ENCODE measurements at places on chromosomes 2 and 18.
A peak's percentile ranks its signal among the peaks of the same experiment; 100 is the strongest.

DNA sequence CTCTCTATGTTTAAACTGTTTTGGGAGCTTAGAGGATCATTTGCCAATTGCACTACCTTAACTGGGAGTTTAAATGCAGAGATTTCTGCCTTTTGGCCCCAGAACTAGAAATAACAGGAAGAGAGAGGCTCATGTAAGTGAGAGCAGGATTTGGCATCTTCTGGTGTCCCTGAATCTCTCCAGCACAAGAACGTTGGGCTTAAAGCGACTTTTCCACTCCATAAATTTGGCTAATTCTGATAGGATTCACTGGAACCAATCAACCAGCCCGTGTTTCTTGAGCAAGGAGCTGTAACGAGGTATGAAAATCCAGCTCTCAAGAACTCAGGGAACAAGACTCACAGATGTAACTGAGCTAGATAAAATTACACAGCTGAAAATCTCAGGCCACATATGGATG lies 181.0 kb downstream of the C1D start:
- no peak for DNase-seq

DNA sequence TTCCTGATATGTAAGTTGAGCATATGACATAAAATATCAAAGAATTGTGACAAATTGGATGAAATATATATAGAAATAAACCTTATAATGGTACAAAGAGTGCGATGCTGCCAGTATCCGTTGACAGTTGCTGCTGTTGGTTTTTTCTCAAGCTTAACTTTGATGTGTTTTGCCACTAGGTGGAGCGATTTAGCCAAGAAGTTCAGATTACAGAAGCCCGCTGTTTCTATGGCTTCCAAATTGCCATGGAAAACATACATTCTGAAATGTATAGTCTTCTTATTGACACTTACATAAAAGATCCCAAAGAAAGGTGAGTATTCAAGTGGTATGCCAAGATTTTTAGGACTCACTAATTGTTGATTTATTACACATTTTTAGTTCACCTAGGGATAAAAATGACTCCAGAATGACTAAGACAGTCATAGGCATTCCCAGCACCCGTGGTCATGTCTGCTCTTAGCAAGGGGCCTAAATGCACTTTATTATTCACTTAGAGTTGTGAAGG lies 2.1 kb downstream of the RRM2 start:
- peak; percentile 45 for DNase-seq

- no peak for DNase-seq
Measured at GRCh38 chr2:140308706-140309105, 1528.5 kb upstream of the NXPH2 start.

DNA sequence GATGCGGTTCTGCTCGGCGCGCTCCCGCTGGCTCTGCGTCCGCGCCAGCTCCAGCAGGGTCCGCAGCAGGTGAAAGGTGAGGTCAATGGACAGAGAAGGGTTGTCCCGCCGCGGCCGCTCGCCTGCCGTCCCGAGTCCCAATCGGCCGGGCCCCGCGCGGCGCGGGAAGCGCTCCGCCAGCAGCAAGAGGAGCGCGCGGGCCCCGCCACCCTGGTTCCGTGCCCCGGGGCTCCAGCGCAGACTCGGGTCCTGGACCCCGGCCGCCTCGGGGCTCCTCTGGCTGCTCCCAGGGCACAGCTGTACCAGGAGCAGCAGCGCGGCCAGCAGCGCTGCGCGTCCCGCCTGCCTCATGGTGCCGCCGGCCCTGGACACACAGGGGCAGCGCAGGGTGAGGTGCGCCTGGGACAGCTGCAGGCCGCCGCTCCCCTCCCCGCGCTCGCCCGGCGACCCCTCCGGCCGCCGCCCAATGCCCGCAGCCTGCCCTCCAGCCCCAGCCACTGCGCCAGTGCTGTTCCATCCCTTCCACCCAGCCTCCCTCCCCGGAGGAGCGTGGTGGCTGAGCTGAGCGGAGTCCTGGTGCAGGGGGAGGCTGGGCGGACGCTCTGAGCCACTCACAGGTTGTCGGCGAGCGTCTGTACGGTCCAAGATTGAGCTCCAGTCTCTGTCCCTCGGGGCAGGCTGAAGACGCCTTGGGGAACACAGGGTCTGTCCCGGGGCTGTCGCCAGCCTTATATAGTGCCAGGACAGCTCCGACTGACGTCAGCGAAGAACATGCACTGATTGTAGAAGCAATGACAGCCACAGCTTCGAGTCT lies 493 bp downstream of the UCN start:
- DNase-seq = no peak

- peak; percentile 55 for DNase-seq
Measured at GRCh38 chr2:219057709-219058540, 2.8 kb downstream of the IHH start.

DNA sequence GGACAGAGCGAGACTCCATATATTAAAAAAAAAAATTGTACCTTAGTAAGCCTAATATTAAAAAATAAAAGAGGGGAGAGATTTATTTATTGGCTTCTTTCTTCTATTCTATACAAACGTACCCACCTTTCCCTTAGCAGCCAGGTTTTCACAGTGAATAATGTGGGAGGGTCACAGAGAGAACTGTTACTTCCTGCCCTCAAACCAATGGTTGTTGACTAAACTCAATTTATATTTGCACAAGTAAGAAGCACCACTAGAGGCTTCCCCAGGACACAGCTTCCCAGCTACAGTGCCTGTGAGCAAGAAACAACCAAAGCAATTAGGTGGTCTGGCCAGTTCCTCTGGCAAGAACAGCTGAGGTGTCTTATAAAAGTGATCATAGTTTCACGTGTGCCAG lies 28.9 kb upstream of the GALR1 start:
- DNase-seq = no peak

DNA sequence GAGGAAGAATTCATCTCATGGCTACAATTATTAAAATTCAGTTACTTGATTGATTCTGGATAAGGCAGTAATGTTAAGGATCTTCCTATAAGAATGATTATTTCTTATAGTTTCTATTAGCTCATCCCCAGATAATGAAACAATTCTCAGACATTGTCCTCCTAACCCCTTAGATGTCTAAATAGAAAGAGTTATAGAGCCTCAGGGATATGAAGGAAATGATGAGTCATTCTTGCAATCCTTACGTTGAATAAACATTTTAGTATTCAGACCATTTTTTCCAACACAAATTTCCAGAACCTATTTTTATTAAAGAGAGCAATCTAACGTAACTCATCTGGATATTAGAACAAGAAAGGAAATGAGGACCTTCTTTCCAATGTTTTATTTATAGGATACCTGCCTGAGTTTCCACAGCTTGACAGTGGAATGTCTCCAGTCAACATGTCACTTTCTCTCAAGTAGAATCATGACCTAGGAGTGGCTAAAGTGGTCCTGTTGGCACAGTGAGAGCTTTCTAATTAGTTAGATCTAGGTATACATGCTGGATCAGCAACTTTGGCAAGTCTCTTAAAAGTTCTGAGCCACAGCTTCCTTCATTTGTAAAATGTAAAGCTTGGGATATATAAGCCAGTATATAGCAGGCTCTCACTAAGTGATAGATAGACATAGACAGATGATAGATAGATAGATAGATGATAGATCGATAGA lies 88.0 kb upstream of the RAB27B start:
- no peak for DNase-seq

DNA sequence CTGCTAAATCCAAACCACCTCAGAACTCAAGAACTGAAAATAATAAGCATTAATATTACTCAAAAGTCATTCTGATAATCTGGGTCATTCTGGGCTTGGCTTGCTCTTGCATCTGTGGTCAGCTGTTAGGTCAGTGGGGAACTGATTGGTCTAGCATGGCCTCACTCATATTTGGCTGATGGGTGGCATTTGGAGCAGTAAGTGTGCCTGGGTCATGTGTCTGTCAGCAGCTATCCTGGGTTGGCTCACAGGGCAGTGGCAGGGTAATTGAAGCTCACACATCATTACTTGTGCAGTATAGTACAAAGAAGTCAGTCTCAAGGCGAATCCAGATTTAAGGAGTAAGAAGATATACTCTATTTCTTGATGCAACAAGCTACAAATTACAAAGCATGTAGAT lies 9.6 kb downstream of the RPL37A start:
- DNase-seq = no peak

- DNase-seq = no peak
Measured at GRCh38 chr2:45477546-45477945, 133.5 kb downstream of the SRBD1 start.

DNA sequence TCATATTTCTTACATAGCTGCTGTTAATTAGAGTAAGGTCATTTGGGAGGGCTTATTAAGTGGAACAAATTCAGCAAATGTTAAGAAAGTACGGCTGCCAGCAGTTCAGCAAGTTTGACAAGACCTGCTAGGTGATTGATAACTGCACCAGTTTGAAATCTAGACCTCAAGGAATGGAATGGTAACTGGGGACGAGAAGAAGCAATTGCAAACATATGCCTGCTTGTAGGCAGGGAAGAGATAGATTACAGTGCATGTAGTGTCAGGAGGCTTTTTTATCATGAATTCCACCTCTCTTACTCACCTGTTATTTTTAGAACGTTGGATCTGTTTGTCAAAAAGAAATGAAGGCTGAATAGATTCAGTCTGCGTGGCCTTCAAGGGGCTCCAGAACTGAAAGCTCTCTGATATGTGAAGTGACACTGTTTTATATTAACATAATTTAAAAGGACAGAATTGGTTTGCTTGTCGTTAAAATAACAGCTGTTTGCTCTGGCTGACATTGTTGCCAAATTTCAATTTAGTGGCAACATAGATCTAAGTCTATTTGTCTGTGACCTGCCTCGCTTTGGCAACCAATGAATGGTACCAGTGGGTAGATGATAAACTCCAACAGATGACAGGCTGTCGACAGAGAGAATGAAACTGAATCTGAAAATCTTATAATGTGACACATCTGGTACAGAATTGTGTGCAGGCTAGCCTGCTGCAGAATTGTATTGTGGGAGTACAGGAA lies 199.3 kb downstream of the ZNF407 start:
- no peak for DNase-seq

Measured in stimulated activated CD4-positive, alpha-beta T cell treated with anti-CD3 and anti-CD28 coated beads, Interleukin-2, amount 100 ng/mL, for 4 hours (primary cell).